ENCODE measurements at places on chromosomes 1 and 21.
A peak's percentile ranks its signal among the peaks of the same experiment; 100 is the strongest.

- DNase-seq = no peak
Measured at GRCh38 chr1:216248628-216249027, 174.6 kb downstream of the USH2A start.

DNA sequence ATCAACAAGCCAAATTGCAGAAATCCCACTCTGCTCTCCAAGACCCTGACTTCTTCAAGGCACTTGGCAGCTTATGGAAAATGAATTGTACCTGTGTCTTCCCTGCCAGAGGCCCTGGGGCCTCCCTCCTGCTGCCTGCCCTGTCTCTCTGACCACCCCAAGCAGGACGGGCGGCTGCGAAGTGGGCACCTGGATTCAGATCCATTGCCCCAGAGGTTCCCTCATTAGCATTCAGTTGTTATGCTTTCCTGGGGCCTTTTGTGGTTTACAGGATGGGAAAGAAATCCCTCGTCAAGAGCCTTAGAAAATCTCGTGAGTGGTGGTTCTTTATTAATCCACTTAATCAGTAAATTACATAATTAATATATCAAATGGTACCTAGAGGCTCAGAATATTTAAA is 179.3 kb downstream of the TNR start:
- DNase-seq = no peak

DNA sequence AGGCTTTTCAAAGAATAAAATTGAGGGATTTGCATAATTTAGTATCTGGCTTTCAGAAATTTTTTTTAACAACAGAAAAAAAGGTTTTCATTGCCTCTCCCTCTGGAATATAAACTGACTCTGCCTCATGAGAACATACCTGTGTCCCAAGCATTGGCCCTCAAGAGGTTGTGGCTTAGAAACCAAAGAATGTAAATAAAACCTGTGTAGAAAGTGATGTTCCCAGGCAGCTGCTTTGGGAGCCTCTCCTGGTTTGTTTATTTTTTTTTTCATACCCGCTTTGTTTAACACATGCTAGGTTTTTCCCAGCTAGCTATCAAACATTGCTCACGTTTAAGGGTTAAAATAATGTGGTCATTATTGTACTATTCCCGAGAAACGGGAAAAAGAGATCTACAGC is 40.5 kb upstream of the IFNAR2 start:
- no peak for DNase-seq

DNA sequence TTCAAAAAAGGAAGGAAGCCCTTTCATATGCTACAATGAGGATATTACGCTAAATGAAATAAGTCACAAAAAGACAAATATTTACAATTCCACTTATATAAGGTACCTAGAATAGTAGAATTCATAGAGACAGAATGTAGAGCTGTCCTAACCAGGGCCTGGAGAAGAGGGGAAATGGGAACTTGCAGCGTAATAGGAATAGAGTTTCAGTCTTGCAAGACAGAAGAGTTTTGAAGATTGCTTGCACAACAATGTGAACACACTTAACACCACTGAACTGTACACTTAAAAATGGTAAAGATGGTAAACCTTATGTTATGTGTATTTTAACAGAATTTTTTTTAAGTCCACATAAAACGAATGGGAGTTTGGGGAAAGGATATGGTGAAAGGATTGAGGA is 2.9 kb downstream of the CD1B start:
- DNase-seq = no peak

DNA sequence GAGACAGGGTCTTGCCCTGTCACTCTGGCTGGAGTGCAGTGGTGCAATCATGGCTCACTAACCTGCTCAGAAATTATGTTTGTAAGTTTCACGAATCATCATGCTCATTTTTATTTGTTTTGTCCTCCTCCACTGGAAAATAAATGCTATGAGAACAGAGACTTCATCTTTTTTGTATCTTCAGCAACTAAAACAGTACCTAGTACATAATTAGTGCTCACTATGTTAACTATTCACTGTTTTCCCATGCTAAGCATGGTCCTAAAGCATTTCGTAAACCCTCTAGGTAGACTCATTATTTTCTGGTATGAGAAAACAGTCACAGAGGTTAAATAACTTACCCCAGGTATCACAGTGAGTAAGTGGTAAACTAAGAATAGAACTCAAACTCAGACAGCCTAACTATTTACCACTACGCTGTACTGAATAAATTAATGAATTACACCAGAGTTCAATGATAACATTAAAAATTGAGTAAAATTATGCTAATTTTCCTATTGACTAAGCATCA is 118.4 kb downstream of the RERE start:
- no peak for DNase-seq

GRCh38 chr1:229278120-229278741 is 7.3 kb downstream of the RAB4A start:
- DNase-seq = no peak

DNA sequence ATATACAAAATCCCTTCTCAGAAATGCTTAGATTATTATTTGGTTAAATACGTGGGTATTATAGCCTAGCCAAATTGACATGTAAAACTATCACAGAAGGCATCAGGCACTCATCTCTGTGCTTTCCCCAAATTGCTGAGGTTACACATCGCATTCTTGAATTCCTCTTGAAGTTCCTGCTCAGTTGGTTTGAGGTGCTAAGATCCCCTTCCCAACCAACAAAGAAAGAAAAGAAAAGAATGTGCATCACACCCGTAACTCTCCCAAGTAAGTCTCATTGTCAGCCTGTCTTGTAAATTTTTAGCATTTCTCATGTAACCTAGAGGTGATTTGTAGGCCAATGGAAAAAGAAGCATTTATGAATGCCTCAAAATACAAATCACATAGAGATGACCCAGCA is 539.2 kb upstream of the PRMT6 start:
- no peak for DNase-seq

DNA sequence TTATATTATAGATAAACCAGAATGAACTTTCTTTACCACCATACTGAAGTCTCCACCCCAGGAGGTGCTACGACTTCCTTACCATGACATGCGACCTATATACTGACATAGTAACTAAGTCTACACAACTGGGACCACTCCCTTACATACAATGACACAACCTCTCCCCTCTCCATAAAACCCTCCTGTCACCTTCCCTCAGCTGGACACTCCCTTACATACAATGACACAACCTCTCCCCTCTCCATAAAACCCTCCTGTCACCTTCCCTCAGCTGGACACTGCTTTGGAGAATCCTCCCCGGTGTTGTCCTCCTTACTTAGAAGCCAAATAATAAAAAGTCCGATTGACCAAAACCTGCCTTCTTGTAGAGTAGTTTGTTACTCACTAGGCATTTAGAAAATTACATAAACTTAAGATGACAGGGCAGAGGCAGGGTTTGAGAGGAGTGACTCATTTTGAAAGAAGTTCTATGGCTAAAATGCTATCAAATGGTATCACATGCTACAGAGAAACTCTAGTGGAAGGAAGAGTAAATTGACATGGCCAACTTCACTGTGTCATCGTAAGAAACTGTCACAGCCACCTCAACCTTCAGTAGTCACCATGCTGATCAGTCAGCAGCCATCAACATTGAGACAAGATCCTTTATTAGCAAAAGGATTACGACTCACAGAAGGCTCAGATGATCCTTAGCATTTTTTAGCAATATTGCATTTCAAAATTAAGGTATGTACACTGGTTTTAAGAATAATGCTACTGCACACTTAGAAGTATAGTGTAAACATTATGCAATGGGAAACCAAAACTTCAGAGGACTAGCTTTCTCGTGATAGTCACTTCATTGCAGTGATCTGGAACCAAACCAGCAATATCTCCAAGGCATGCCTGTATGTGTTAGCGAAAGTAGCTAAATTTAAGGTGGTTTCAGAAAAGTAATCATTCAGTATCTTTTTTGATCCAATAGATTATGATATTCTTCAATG is 56.4 kb downstream of the AHCTF1 start:
- peak; percentile 18 for DNase-seq
